CD4-positive, CD25-positive, alpha-beta regulatory T cell (primary cell): ENCODE measurements at places on chromosomes 5 and 9. TPM values are rescaled to one million over a fixed set of nuclear protein-coding genes. Genes with fewer than 3 reads are reported as not detected.

DNA sequence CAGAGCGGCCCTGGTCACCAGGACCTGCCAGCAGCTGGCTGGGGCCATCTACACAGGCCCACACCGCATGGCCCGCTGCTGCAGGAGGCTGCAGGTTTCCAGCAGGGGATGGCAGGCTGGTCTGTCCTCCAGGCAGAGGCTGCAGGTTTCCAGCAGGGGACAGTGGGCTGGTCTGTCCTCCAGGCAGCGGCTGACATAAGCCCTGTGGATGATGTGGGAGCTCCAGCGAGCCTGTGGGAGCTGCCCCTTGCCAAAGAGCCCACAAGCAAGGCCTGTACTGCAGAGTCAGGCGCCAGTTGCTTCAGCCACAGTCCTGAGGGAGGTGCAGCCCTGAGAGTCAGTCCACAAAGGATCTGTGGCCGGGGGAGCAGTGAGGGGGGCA is 18.5 kb downstream of the TPPP start:
- H3K4me1 ChIP-seq, result peaks cover 31% of the 10 kb centered on the region
- H3K27me3 ChIP-seq, result no peaks in the 10 kb centered on the region
- no peak overlapping the region for H3K27ac ChIP-seq
- H3K36me3 ChIP-seq, result no peaks in the 10 kb centered on the region
- no peak for DNase-seq

GRCh38 chr5:9453480-9454011 is 92.3 kb downstream of the SEMA5A start:
- H3K27ac ChIP-seq, result no peak overlapping the region
- no peak overlapping the region for H3K4me3 ChIP-seq
- H3K36me3 ChIP-seq, result no peaks in the 10 kb centered on the region
- no peaks in the 10 kb centered on the region for H3K4me1 ChIP-seq
- H3K27me3 ChIP-seq, result no peaks in the 10 kb centered on the region

DNA sequence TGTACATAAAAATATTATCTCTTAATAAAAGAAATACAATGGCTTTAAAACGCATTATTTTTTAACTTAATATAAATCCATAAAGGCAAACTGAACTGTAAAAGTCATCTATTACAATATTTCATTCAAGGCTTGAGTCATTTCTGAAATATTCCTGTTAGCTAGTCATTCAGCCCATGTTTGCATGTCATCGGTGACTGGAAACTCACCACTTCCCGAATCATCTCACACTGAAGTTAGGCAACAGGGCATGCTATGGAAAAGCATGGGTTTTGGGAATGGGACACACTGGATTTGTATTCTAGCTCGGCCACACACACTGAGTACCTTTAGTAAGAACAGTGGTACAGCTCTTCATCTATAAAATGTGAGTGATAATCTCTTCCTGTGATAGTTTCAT is 691.1 kb upstream of the C9orf72 start:
- no peaks in the 10 kb centered on the region for H3K4me1 ChIP-seq
- no peaks in the 10 kb centered on the region for H3K36me3 ChIP-seq
- H3K4me3 ChIP-seq, result no peak overlapping the region
- H3K27ac ChIP-seq, result no peak overlapping the region

- no peak for DNase-seq
- H3K27me3 ChIP-seq, result no peaks in the 10 kb centered on the region
- no peaks in the 10 kb centered on the region for H3K4me1 ChIP-seq
- no peaks in the 10 kb centered on the region for H3K36me3 ChIP-seq
Measured at GRCh38 chr5:147400126-147400809, 109.6 kb downstream of the DPYSL3 start.

GRCh38 chr5:98796197-98796972 is 22.9 kb downstream of the RGMB start:
- H3K27me3 ChIP-seq, result no peaks in the 10 kb centered on the region
- no peak overlapping the region for H3K27ac ChIP-seq
- peaks cover 12% of the 10 kb centered on the region for H3K36me3 ChIP-seq
- no peaks in the 10 kb centered on the region for H3K4me1 ChIP-seq

DNA sequence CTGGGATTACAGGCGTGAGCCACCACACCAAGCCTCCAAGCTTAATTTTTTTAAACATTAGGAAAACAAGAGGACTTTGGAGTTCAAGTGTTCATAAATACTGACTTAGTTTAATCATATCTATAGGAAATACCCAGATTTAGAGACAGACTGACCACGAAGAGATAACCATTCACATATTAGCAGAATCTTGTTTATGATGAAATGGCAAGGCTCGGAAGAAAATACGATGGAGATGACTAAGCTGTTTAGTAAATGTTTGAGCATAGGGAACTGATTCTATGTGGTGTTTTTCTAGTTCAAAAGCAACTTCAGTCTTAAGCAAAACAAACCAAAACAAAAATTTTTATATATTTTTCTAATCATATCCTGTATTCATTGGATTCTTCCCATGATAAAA is 13.5 kb upstream of the TUSC1 start:
- H3K27ac ChIP-seq, result no peak overlapping the region
- no peak for DNase-seq
- no peaks in the 10 kb centered on the region for H3K27me3 ChIP-seq
- H3K4me1 ChIP-seq, result no peaks in the 10 kb centered on the region

GRCh38 chr5:102921341-102922044 is 166.4 kb downstream of the PAM start:
- peaks cover 9% of the 10 kb centered on the region for H3K36me3 ChIP-seq
- no peak overlapping the region for H3K27ac ChIP-seq
- no peak overlapping the region for H3K4me3 ChIP-seq
- H3K27me3 ChIP-seq, result no peaks in the 10 kb centered on the region

DNA sequence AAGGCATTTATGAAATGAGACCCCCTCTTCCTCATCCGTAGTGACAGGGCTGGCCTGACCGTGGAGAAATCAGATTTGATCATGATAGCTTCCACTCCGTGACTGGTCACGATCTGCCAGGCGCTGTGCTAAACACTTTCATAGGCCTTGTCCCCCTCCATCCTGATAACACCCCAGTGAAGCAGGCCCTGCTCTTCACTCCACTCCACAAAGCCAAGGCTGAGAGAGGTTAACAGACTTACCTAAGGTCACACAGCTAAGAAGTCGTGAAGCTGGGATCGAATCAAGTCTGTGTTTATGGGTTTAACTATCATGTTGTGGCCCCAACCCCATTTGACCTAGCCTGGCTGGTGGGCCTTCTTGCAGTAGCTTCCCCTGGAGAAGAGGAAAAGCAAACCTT is 53.3 kb upstream of the IL17B start:
- H3K27ac ChIP-seq, result no peak overlapping the region
- no peaks in the 10 kb centered on the region for H3K4me1 ChIP-seq
- H3K27me3 ChIP-seq, result no peaks in the 10 kb centered on the region
- no peak overlapping the region for H3K4me3 ChIP-seq
- no peaks in the 10 kb centered on the region for H3K36me3 ChIP-seq
- DNase-seq, result no peak

- DNase-seq, result no peak
- no peaks in the 10 kb centered on the region for H3K27me3 ChIP-seq
- no peaks in the 10 kb centered on the region for H3K4me1 ChIP-seq
Measured at GRCh38 chr9:84823421-84824271, 154.1 kb downstream of the NTRK2 start.

GRCh38 chr5:84231433-84231832 is 153.2 kb downstream of the EDIL3 start:
- H3K27me3 ChIP-seq, result no peaks in the 10 kb centered on the region
- DNase-seq, result no peak
- H3K4me1 ChIP-seq, result no peaks in the 10 kb centered on the region
- H3K36me3 ChIP-seq, result no peaks in the 10 kb centered on the region

DNA sequence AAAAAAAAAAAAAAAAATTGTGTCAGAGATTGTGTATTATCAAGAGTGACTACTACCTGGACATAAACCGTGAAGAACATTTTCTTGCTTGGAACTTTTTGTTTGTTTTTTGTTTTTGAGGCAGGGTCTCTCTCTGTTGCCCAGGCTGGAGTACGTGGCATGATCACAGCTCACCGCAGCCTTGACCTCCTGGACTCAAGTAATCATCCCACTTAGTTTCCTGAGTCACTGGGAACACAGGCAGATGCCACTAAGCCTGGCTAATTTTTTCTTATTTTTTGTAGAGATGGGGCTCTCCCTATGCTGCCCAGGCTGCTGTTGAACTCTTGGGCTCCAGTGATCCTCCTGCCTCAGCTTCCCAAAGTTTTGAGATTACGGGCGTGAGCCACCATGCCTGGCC is 25.8 kb downstream of the DCP2 start:
- no peak for DNase-seq
- H3K4me3 ChIP-seq, result no peak overlapping the region
- no peak overlapping the region for H3K27ac ChIP-seq
- no peaks in the 10 kb centered on the region for H3K27me3 ChIP-seq
- peaks cover 68% of the 10 kb centered on the region for H3K36me3 ChIP-seq
- no peaks in the 10 kb centered on the region for H3K4me1 ChIP-seq

- DNase-seq, result no peak
- no peaks in the 10 kb centered on the region for H3K36me3 ChIP-seq
- no peak overlapping the region for H3K27ac ChIP-seq
- no peaks in the 10 kb centered on the region for H3K27me3 ChIP-seq
Measured at GRCh38 chr5:155974369-155974768, 352.6 kb upstream of the SGCD start.

- H3K4me3 ChIP-seq, result no peak overlapping the region
- DNase-seq, result no peak
- no peaks in the 10 kb centered on the region for H3K27me3 ChIP-seq
- H3K4me1 ChIP-seq, result no peaks in the 10 kb centered on the region
- no peak overlapping the region for H3K27ac ChIP-seq
Measured at GRCh38 chr5:15601274-15601673, 101.3 kb downstream of the FBXL7 start.

DNA sequence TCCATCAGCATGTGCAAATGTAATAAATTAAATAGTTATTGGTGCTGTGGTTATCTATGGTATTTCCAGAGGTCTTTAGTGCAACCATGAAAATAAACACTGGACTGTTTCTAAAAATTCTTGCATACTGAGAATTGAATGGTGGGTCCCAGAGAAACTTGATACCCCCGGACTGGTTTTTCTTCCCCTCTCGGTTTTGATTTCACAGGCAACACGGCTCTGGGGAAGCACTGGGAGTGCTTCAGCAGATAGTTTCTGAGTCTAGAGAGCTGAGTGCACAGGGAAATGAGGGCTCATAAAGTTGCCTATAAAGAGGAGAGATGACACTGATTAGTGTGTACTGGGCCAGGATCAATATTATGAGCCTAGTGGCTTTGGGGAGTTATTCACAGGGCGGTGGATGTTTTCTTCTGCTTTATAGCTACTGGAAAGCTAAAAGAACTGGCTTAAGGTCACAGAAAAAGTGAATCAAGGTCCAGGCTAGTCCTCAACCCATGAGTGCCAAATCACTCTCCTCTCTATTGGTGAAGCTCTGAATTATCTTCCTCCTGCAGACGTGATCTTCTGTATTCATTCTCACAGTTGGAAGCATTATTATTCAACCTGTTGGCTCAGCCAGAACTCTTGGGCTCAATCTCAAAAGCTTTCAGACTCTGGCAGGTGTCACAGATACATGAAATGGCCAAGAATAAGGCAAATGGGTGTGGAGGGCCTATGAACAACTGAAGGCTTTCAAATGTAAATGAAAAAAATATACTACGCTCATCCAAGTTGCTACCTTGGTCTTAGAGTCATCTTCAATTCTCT is 170.2 kb upstream of the HMHB1 start:
- H3K4me3 ChIP-seq, result no peak overlapping the region
- DNase-seq, result no peak
- H3K27me3 ChIP-seq, result no peaks in the 10 kb centered on the region
- H3K27ac ChIP-seq, result no peak overlapping the region
- no peaks in the 10 kb centered on the region for H3K4me1 ChIP-seq

DNA sequence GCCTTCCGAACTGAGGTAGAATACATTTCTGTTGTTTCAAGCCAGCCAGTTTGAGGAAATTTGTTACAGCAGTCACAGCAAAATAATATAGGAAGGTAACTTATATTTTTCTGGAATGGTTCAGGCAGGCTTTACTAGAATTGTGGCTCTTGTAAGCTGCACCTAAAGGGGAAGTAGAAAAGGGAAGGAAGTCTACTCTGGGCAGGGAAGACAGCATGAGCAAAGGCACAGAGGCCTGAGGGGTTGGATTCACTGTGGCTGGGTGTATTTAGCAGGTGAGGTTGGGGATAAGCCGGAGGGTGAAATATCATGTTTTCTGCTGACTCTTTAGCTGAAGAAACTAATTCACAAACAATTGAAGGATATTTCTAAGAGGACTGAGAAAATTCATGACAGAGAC is 183.5 kb downstream of the GAS1 start:
- no peak overlapping the region for H3K4me3 ChIP-seq
- no peaks in the 10 kb centered on the region for H3K36me3 ChIP-seq
- H3K4me1 ChIP-seq, result no peaks in the 10 kb centered on the region
- DNase-seq, result no peak

- H3K36me3 ChIP-seq, result no peaks in the 10 kb centered on the region
- no peaks in the 10 kb centered on the region for H3K4me1 ChIP-seq
- no peak overlapping the region for H3K4me3 ChIP-seq
- no peaks in the 10 kb centered on the region for H3K27me3 ChIP-seq
- no peak overlapping the region for H3K27ac ChIP-seq
- DNase-seq, result no peak
Measured at GRCh38 chr5:82338771-82339373, 60.7 kb upstream of the RPS23 start.

DNA sequence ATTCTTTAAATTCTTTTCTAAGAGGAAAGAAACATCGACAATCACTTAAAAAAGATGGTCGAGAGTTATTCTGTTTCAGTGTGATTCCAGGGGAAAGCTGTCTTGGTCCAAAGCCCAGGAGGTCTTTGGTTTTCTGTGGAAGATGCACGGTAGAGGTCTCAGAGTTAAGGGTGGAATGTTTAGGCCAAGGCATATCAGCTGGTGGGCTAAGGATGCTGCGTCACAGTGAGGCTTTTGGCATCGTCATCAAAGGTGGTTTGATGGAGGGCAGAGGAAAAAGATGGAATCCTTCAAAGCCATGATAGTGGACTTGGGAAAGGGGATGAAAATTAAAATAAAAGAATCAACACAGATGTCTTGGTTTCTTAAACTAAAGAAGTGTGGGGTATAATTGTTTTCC is 137.3 kb upstream of the ANKH start:
- no peak overlapping the region for H3K27ac ChIP-seq
- H3K36me3 ChIP-seq, result no peaks in the 10 kb centered on the region
- H3K4me3 ChIP-seq, result no peak overlapping the region
- DNase-seq, result no peak
- H3K27me3 ChIP-seq, result no peaks in the 10 kb centered on the region

GRCh38 chr5:38780945-38781344 is 64.9 kb upstream of the OSMR start:
- H3K27ac ChIP-seq, result no peak overlapping the region
- no peaks in the 10 kb centered on the region for H3K4me1 ChIP-seq
- H3K4me3 ChIP-seq, result no peak overlapping the region
- H3K27me3 ChIP-seq, result no peaks in the 10 kb centered on the region
- DNase-seq, result no peak

SMIM33 gene
- 0.54 TPM for total RNA-seq

BAAT gene
- 0.15 TPM for total RNA-seq

MEIKIN gene
- not detected for total RNA-seq

CLIC3 gene
- 1.0 TPM for total RNA-seq

LCN1 gene
- total RNA-seq, result not detected

SLC6A3 gene
- total RNA-seq, result not detected

APBA1 gene
- total RNA-seq, result 0.20 TPM

RNF183 gene
- not detected for total RNA-seq

MTAP gene
- 22.5 TPM for total RNA-seq

ZNF346 gene
- total RNA-seq, result 24.2 TPM

CNTNAP3 gene
- total RNA-seq, result not detected

TAF11L5 gene
- total RNA-seq, result not detected
